PC-3 (cell line): ENCODE measurements at places on chromosomes 7 and 10. TPM values are rescaled to one million over a fixed set of nuclear protein-coding genes. Genes with fewer than 3 reads are reported as not detected.

- no peaks in the 10 kb centered on the region for H3K27me3 ChIP-seq
- no peak overlapping the region for H3K27ac ChIP-seq
- no peak overlapping the region for H3K4me3 ChIP-seq
Measured at GRCh38 chr7:7221599-7222038, 39.3 kb downstream of the C1GALT1 start.

GRCh38 chr10:74282151-74282847 lies 131.3 kb downstream of the ADK start:
- no peak overlapping the region for H3K4me3 ChIP-seq
- peaks cover 16% of the 10 kb centered on the region for H3K36me3 ChIP-seq
- peak; percentile 89 for DNase-seq

The PNLIPRP1 gene
- not detected in 2 replicates for total RNA-seq

The NPTX2 gene
- not detected in 2 replicates for total RNA-seq

The TMEM130 gene
- total RNA-seq: not detected in 2 replicates

GRCh38 chr7:33250421-33250871 lies 121.1 kb downstream of the BBS9 start:
- H3K4me1 ChIP-seq: peaks cover 8% of the 10 kb centered on the region; the same call in 1 of the 2 replicates
- DNase-seq: no peak
- H3K27me3 ChIP-seq: no peaks in the 10 kb centered on the region
- no peak overlapping the region for H3K4me3 ChIP-seq

The DIP2C gene
- total RNA-seq: 3.1 and 3.7 TPM in 2 replicates

The EIF3A gene
- total RNA-seq: 46.0 and 56.3 TPM in 2 replicates

DNA sequence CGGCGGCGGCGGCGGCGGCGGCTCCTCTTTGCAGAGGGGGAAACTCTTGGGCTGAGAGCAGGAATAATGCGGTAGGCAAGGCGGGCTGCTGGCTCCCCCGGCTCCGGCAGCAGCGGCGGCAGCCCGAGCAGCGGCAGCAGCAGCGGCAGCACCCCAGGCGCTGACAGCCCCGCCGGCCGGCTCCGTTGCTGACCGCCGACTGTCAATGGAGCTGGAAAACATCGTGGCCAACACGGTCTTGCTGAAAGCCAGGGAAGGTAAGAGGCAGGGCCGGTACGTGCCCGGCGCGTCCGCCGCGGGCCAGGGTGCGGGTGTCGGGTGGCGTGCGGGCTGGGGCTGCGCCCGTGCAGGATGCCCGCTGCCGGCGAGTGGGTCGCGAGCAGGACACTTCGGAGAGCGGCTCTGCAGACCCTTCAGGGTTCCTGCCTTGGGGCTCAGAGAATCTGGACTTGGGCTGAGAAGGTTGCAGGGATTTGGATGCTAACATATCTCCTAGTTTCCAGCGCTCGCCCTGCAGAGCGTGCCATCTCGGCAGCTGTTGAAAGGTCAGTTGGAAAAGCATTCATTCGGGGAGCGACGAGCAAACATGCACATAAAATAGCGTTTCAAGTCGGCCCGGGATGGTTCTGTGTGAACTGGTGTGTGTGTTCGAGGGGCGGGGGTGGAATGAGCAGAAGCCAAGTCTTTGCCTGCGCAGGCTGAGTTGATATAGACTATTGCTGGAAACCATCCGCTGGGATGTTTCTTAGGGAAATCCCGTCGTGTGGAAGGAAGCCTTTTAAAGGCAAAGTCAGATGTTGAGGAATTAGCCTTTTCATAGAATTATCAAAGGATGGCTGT lies 562 bp downstream of the GRK5 start:
- no peaks in the 10 kb centered on the region for H3K36me3 ChIP-seq
- H3K4me1 ChIP-seq: peaks cover 40% of the 10 kb centered on the region
- DNase-seq: peak; percentile 39
- H3K4me3 ChIP-seq: peak overlapping the region; percentile 78

The OR2A12 gene
- total RNA-seq: not detected in 2 replicates

The MYL10 gene
- total RNA-seq: 0.69 TPM in 1 of 2 replicates, not detected in the other

DNA sequence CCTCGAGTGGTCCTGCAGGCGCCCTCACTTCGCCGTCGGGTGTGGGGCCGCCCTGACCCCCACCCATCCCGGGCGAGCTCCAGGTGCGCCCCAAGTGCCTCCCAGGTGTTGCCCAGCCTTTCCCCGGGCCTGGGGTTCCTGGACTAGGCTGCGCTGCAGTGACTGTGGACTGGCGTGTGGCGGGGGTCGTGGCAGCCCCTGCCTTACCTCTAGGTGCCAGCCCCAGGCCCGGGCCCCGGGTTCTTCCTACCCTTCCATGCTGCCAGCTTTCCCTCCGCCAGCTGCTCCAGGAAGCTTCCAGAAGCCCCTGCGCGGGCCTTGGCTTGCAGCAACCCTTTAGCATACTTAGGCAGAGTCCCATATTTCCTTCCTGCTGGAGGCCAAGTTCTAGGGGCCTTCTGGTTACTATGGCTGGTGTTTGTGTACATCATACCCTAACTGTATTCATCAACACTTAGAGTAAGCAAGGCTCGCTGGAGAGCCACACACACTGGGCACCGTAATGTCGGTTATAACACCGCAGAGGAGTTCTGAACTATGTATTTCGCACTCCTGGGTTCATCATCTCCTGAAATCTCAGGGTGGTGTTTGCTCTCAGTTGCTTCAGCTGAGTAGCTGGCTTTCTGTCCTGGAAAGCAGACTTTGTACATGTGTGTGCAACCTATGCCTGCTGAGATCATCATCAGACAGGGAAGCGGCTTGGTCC lies 471 bp downstream of the MGMT start:
- no peak for DNase-seq
- H3K4me1 ChIP-seq: peaks cover 4% of the 10 kb centered on the region; the same call in 1 of the 2 replicates
- H3K4me3 ChIP-seq: peak overlapping the region; percentile 72
- no peaks in the 10 kb centered on the region for H3K27me3 ChIP-seq

The ANXA8 gene
- total RNA-seq: 0.69 and 1.1 TPM in 2 replicates

DNA sequence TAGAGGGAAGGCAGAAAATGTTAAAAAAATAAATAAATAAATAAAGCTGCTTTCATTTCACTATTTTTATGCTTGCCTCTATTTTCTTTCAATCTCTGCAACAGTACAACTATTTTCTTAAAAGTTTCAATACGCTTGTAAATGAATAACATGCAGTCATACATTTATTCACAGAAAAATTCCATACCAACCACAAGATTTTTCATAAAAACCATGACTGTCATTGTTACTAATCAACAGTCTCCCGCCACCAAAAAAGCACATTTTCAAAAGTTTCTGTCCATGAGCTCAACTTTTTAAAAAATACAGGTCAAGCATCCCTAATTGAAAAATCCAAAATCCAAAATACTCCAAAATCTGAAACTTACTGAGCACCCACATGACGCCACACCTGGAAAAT lies 5.3 kb downstream of the PARD3 start:
- no peak overlapping the region for H3K27ac ChIP-seq
- no peak for DNase-seq
- H3K4me3 ChIP-seq: no peak overlapping the region
- H3K4me1 ChIP-seq: peaks cover 24% of the 10 kb centered on the region
- H3K27me3 ChIP-seq: no peaks in the 10 kb centered on the region

DNA sequence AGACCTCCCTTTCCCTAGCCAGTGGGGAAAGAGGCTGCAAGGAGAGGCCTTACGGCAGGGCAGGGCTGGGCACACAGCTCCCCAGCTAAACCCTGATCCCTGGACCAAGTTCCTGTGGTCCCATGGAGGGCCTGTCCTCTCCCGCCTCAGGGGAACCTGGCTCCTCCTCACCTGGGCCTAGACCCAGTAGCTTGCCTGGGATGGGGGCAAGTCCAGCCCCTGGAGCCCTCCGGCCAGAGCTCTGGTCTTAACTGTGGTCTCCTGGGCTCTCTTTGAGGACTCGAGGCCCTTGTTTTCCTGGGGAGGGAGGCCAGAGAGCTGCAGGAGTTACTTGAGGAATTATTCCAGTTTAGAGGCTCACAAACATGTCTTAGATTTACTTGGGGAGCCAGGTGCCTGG lies 1.5 kb downstream of the ZP3 start:
- H3K27ac ChIP-seq: no peak overlapping the region
- no peaks in the 10 kb centered on the region for H3K27me3 ChIP-seq
- H3K4me1 ChIP-seq: peaks cover 11% of the 10 kb centered on the region
- no peaks in the 10 kb centered on the region for H3K36me3 ChIP-seq
- DNase-seq: no peak
- H3K4me3 ChIP-seq: no peak overlapping the region

The DNMBP gene
- total RNA-seq: 6.2 and 8.1 TPM in 2 replicates

DNA sequence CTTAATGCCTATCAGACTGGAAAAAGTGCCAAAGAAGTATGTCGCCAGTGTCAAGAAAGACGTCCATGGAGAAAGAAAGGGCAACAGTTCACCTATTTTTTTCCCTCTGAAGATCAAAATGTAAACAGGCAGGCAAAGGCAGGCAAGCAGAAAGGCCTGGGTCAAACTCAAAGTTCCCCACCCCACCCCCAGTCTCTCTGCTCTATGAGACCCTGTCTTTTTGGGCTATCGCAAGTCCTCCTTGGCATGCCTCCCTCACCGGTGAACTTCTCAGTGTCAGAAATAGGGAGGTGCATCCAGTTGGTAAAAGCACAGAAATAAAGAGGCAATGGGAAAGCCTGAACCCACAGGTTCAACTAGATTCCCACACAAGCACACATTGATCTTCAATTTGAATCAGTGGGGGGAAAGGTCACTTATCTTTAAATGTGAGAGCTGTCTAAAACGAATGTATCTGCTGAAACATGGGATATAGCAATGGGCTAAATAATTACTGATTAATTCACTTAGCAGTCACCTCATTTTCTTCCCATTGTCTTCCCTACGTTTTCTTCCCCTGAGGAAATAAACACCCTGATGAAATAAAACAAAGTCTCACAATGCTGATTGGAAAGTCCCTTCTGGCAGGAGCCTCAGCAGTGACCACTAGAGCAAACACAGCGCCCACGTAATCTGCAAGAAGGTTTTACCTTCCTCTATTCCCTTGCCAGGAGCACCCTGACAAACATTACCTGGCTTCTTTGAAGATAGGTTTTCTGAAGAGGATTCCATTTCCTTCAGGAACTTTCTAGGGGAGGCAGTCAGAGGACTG lies 31.1 kb downstream of the JAZF1 start:
- H3K27me3 ChIP-seq: no peaks in the 10 kb centered on the region
- H3K36me3 ChIP-seq: no peaks in the 10 kb centered on the region
- no peak overlapping the region for H3K4me3 ChIP-seq
- no peak overlapping the region for H3K27ac ChIP-seq
- DNase-seq: peak; percentile 11

DNA sequence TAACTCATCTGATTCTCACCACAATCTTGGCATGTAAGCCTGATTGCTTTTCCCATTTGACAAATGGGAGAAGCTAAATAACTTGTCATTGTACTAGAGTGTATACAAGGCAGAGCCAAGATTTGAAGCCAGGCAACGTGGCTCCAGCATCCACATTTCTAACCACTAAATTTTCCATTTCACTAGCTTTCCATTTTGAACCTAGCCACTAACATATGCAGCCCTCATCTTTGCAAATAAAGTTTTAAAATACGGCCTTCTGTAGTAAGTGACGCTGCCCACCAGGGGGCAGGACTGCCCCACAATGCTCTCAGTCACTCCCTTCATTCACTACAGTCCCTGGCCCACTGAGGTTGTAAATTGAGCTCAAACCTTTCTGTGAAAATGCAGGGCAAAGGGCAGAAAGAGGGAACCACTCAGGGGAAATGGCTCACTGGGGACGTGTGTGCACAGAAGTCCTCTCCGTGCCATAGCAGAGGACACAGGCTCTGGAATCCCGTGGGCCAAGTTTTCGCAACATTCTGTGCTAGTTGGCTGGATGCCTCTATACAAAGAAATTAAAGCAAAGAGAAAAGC lies 315.7 kb downstream of the TNS3 start:
- H3K4me3 ChIP-seq: no peak overlapping the region
- no peak overlapping the region for H3K27ac ChIP-seq
- H3K4me1 ChIP-seq: peaks cover 9% of the 10 kb centered on the region
- peak; percentile 80 for DNase-seq
- no peaks in the 10 kb centered on the region for H3K36me3 ChIP-seq

The C7orf33 gene
- not detected in 2 replicates for total RNA-seq

The NSUN5 gene
- total RNA-seq: 36.0 and 51.6 TPM in 2 replicates

- no peak overlapping the region for H3K27ac ChIP-seq
- H3K4me3 ChIP-seq: no peak overlapping the region
- no peaks in the 10 kb centered on the region for H3K27me3 ChIP-seq
- no peak for DNase-seq
Measured at GRCh38 chr10:17426263-17426750, 28.1 kb downstream of the ST8SIA6 start.

DNA sequence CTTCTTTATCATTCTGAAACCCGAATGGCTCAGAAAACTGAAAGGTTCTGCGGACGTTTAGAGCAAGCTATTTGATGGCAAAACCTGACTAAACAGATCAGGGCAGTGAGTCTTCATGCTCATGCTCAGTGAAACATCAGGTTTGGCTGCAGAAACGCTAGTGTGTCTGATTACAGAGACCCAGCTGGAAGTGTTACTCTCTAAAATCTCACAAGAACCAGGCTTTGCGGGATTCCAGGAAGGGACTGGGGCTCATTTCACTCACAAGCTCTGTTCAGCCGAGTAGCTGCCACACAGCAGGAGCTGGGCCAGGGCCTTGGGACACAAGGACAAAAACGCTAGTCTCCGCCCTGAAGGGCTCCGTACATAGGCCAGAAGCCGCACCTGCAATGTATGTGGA lies 2.9 kb downstream of the PITRM1 start:
- H3K4me3 ChIP-seq: no peak overlapping the region
- H3K36me3 ChIP-seq: peaks cover 10% of the 10 kb centered on the region
- no peak overlapping the region for H3K27ac ChIP-seq
- DNase-seq: no peak

The FRMD4A gene
- 7.1 and 9.8 TPM in 2 replicates for total RNA-seq

The SPDYE1 gene
- total RNA-seq: not detected in 2 replicates

The PARP12 gene
- 25.5 and 28.1 TPM in 2 replicates for total RNA-seq

DNA sequence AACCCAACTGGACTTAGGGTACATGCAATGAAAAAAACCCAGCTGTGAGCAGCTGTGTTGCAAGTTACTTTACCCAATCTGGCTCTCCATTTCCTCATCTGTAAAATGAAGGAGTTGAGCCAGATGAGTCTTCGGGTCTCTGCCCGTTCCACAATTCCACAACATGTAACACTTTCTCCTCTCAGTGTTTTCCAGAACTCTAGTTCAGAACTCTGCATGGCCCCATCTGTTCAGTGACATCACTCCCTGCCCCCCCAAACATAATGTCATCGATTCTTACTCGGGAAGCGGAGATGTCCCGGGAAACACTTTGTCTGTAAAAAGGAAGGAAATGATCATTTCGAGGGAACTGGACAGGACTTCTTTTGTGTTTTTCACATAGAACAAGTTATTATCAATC lies 2.5 kb downstream of the SH3PXD2A start:
- no peak overlapping the region for H3K4me3 ChIP-seq
- H3K27me3 ChIP-seq: no peaks in the 10 kb centered on the region

The IFIT1B gene
- not detected in 2 replicates for total RNA-seq

GRCh38 chr7:92133133-92133736 lies 1.0 kb downstream of the CYP51A1 start:
- peaks cover 18% of the 10 kb centered on the region; the same call in 1 of the 2 replicates for H3K36me3 ChIP-seq
- H3K27ac ChIP-seq: no peak overlapping the region
- peak overlapping the region; percentile 82 for H3K4me3 ChIP-seq
- peaks cover 22% of the 10 kb centered on the region; the same call in 1 of the 2 replicates for H3K4me1 ChIP-seq
